ENCODE measurements at places on chromosomes 2 and 18. TPM values are rescaled to one million over a fixed set of nuclear protein-coding genes. Genes with fewer than 3 reads are reported as not detected.
A peak's percentile ranks its signal among the peaks of the same experiment; 100 is the strongest.

- no peak for DNase-seq
Measured at GRCh38 chr2:9256147-9256546, 49.5 kb downstream of the ASAP2 start.

- no peak for DNase-seq
Measured at GRCh38 chr2:10914272-10914693, 2.5 kb downstream of the KCNF1 start.

GRCh38 chr2:164898475-164898874 is 56.9 kb downstream of the SLC38A11 start:
- DNase-seq = no peak

The SLC20A1 gene
- polyA plus RNA-seq = 40.3 TPM

The DNAH7 gene
- polyA plus RNA-seq = 7.4 TPM

DNA sequence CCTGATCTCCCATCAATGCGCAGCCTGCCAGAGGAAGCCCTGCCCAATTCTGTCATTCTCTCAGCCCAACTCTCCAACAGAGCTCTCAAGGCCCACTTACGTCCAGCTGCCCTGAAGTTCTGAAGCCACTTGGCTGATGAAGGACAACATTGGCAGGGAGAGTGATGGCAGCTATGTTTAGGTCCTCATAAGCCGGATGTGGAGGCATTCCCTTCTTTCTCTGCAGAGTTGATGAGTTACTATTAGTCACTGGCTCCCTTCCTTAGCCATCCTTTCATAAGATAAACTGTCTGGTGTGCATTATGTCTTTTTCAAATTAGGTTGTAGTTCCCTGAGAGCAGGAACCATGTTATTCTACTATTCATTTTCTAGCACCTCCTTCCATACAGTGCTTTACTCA is 22.5 kb upstream of the TACR1 start:
- DNase-seq = no peak

DNA sequence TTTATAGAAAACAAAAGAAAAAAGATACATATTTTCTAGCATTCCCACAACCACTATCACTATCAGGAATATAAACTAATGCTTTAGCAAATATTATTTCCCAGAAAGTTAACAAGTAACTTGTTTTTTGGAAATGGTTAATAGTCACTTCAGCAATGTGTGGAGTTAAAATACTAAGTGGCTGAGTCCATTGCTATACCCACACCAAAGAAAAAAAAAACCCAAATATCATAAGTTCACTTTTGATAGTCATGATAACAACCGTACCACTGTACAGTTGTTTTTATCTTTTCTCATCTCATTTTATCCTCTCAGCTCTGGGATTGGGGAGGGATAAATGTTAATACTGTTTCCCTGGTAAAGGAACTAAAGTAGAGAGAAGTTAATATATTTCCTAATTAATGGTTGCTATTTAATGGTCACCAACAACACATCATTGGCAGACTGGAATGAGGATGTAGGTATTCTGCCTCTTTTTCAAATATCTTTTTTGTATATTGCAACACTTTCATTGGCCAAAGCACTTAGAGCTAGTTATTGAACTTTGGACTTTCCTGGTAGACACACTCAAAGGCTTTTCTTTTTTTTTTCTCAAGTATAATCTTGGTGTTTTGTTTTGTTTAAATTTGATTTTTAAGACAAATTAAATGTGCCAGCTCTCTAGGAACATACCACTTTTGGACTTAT is 18.4 kb upstream of the KANSL1L start:
- DNase-seq = no peak

DNA sequence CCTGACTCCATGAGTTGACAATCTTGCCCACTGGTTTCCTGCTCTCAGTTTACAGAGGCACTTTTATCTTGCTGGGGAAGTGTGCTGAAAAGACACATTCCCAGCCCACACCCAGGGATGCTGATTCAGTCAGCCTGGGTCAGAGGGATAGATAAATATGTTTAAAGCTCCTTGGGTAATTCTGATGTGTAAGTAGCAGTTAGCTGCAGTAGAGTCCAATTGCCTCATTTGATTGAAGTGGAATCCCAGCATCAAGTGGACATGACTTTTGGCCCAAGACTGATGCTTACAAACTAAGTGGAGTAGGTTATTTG is 29.4 kb downstream of the PSD4 start:
- DNase-seq = no peak

DNA sequence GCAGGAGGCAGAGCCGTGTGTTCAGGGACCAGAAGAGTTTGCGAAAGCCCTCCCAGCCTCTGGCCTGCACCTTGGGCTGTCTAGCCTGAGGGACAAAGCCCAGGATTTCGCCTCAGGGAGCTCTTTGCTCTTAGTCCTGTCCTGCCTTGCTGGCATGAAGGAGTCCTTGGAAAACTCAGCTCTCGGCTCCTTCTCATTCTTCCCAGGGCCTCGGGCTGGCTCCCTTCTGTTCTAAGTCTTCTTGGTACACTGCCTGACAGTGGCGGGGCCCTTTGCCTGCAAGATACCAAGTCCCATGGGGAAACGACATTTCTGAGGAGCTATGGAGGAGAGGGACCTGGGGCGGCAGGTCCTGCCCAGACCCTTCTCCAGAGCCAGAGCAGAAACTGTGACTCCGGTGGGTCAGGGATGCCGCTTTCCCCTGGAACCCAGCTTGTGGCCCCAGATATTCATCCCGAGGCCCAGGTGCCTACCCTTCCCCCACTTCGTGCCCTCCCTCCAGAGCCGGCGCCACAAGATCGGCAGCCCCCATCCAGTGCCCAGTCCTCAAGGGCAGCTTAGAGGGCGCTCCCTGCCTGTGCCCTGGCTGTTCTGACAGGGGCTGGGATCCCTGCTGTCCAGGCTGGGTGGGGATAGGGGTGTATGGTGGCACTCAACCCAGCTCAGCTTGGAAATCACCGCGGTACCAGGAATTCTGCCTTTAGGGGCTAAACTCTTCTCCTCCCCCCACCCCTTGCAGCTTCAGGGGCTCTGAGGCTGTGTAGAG is 5.5 kb upstream of the CYP26B1 start:
- DNase-seq = no peak

DNA sequence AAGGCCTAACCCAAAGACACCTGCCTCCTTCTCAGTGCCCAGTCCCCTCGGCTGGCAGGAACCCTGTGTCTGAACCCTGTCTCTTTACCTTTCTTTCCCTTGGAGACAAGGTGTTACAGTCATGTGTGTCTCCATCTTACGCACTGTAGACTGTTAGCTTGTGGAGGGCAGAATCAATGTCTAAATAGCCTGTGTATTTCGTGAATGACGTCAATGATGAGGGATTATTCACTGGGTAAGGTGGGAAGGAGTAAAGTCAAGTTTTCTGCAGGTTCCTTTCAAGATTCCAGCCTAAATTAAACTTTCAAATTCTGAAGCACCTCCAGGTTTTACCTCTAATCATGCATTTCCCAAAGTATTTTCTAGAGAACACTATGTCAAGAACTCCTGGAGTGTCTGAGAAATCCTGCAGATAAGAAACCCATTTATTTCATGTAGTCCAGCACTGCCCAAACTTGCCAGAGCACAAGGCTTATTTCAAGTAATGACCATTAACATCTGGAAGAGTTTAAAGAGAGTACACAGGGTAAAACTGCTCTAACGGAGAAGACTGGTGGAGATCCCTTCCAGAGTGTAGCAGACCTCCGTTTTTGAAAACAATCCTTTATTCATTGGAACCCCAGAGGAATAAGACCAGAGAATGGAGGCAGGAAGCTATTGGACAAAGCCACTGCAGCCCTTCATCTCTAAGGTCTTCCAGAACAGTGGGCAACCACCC is 72.8 kb downstream of the KCNF1 start:
- DNase-seq = peak; percentile 36

GRCh38 chr2:195027947-195028346 is 629.1 kb upstream of the SLC39A10 start:
- DNase-seq = no peak

- DNase-seq = no peak
Measured at GRCh38 chr2:60095202-60095815, 458.1 kb downstream of the BCL11A start.

The NDUFB3 gene
- 67.8 TPM for polyA plus RNA-seq

The FAM124B gene
- 34.6 TPM for polyA plus RNA-seq

The GAREM1 gene
- 12.3 TPM for polyA plus RNA-seq

The LRATD1 gene
- 16.0 TPM for polyA plus RNA-seq

DNA sequence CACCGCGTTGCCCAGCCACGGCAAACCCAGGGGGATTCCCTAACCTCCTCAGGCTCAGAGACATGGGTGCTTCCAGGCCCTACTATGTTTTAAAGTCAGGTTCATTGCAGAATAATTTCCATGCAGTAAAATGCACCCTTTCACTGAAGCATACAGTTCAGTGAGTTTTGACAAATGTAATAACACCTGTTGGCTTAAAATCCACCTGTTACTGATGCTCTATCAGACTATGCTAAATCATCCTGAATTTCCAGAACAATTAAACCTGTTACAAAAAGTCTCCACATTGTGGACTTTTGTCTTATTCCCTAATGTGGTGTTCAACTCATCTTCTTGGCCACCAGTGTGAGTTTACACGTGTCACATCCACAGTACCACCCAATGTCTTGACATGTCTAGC is 147.0 kb upstream of the ACAA2 start:
- no peak for DNase-seq

The RTP5 gene
- not detected for polyA plus RNA-seq

All from right lung (tissue), 10 donors.